ENCODE measurements at places on chromosomes 3 and 15.

- peak; percentile 14 for DNase-seq
Measured at GRCh38 chr3:44988073-44988472, 12.0 kb downstream of the EXOSC7 start.

DNA sequence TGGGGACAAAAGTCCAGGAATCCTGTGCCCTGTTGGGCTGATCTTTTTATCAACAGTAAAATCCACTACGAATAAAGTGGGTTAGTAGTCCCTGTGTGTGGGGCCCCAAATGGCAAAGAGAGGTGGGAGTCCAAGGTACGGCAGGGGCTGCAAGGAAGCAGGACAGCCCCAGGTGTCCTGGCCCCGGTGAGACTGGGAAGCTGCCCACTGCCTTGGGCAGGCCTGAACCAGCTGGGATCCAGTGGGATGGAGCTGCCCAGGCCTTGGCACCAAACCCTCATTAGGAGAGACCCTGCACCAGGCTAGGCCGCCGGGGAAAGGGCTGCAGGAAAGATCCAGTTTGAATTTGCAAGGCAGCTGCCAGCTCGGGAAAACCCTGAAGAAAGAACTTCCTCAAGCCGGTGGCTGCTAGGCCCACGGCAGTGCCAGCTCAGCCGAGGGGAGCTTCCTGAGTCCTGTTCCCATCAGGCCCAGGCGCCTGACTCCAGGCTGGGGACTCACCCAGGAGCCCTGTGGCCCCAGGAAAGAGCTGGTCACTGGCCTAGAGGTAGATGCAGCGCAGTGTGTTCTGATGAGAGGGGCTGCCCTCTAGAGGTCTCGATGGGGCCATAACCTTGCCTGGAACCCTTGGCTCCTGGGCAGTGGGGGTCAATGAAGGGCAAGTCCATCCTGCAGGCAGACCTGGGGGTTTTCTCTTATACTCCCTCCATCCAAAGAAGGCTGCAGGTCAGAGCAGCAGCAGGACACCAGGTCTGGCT lies 14.4 kb upstream of the GNAI2 start:
- DNase-seq = peak; percentile 7

DNA sequence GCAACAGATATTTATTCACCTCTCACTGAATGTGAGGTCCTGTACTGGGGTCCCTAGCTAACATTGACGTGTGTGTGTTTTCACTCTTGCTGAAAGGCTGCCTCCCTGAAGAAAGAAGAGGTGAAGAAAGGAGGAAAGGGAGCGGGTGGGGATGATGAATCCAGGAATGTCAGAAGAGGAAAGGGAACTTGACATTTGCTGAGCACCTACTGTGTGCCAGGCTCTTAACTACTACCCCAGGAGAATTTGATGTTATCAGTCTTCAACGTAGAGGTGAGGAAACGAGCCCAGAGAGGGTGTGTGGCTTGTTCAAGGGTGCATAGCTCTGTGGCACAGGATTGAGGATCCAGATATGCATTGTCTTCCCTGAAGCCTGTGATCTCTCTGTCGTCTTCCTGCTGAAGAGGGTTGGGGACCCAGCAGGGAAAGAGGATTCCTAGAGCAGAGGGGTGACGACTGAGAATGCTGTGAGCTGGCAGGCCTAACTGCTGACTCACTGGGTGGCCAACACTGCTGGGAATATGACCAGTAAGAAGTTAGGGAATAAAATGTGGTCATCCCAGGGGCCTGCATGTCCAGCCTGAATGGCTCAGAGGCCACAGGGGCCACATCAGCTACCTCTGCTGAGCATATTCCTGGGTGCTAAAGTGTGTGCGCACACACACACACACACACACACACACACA lies 6.6 kb upstream of the ATP2B2 start:
- DNase-seq = no peak

GRCh38 chr3:194661374-194661773 lies 10.6 kb downstream of the LSG1 start:
- DNase-seq = no peak

- DNase-seq = no peak
Measured at GRCh38 chr15:76987276-76987675, 7.7 kb upstream of the PSTPIP1 start.

DNA sequence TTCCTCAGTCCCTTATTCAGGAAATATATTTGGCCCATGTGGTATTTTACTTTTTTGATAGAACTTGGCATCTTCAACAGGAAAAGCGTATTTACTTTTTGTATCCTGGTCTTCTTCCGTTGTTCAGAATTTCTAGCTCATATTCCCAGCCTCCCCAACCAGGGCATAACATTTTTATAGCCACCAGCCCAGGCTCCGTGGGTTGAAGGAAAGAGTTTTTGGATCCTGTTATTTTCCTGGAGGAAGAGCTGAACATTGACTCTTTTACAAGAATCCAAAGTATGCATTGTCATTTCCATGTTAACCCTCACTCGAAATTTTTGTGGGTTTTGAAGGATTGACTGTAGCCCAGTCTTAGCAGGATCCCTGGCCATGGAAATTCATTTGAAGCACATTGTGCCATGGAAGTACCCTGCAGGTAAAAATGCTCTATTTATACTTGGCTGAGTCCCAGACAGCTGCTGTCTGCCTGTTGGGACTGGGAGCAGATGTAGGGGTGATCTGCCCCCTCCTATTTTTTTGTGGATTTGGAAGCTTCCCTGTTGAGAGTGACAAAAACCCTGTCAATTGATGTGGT lies 98.8 kb downstream of the AKAP13 start:
- no peak for DNase-seq

DNA sequence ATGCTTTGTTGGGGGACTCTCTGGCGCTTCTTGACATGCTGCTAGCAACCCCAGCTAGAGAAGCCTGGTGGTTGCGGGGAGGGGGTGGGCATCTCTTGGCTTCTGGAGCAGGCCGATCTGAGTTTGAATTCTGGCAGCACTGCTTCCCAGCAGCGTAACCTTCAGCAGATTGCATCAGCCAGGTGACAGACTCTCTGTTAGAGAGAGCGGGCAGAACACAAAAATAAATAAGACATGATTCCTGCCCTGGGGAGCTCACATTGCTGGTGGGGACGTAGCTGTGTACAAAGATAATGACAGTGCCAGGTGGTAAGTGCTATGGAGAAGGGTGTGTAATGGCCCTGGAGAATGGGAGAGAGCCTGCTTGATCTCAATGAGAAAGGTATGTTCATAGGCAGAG lies 87.4 kb downstream of the THSD4 start:
- no peak for DNase-seq

DNA sequence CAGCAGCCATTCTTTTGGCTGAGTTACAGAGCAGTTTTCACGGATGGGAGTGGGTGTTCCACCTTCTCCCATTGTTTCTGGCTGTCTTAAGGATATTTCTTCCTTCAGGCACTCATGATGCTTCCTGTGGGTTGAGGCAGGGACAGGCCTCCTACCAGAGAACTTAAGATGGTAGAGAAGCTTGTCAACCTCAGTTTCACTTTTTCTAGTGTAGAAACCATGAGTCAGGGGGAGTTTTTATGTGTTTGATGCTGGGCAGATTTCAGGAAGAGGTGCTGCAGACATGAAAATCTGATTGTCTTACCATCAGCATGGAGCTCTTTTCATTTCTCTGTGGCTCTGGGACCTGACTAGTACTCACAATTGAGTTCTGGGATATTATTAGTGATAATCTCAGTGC lies 48.7 kb upstream of the VEPH1 start:
- DNase-seq = no peak

GRCh38 chr15:53448232-53449015 lies 311.0 kb downstream of the WDR72 start:
- no peak for DNase-seq

- peak; percentile 51 for DNase-seq
Measured at GRCh38 chr15:63157891-63158431, 684 bp upstream of the RPS27L start.

- DNase-seq = no peak
Measured at GRCh38 chr3:100206687-100207086, 54.1 kb upstream of the TBC1D23 start.

- peak; percentile 54 for DNase-seq
Measured at GRCh38 chr3:8416965-8417364, 84.7 kb upstream of the LMCD1 start.

GRCh38 chr15:84830036-84830435 lies 12.9 kb downstream of the ALPK3 start:
- DNase-seq = no peak

GRCh38 chr3:124597273-124597672 lies 133.0 kb upstream of the UMPS start:
- DNase-seq = no peak

GRCh38 chr3:158961911-158962310 lies 160.1 kb downstream of the MFSD1 start:
- no peak for DNase-seq

GRCh38 chr15:70466305-70466704 lies 297.1 kb downstream of the UACA start:
- no peak for DNase-seq

- DNase-seq = no peak
Measured at GRCh38 chr3:130700541-130700940, 46.1 kb downstream of the PIK3R4 start.

GRCh38 chr15:99440551-99441443 lies 125.0 kb upstream of the MEF2A start:
- DNase-seq = no peak

- DNase-seq = no peak
Measured at GRCh38 chr3:70049761-70050160, 50.2 kb downstream of the SAMMSON start.

- DNase-seq = no peak
Measured at GRCh38 chr3:127274200-127274760, 13.6 kb downstream of the PRR20G start.

DNA sequence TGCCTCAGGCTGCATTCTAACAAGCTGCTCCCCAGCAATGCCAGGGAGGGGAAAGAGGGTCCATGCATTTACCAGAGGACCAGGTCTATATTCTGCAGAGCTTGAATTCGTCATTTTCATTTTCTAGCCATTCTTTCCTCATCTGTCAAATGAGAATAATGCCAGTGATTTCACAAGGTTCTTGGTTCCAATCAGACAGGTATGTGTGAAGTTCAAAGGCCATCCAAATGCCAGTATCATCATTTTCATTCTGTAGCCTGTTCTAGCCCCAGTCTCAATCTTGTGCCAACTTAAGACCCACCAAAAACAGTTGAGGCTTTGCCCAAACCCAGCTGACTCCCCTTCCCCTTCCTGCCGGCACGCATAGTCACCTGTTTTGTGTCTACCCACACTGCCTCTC lies 112.7 kb downstream of the IQSEC1 start:
- DNase-seq = no peak

- no peak for DNase-seq
Measured at GRCh38 chr15:65494076-65494475, 23.4 kb downstream of the DPP8 start.

GRCh38 chr3:120503727-120504616 lies 53.2 kb upstream of the FSTL1 start:
- DNase-seq = no peak

GRCh38 chr3:72265256-72266015 lies 480.5 kb upstream of the PROK2 start:
- peak; percentile 26 for DNase-seq

DNA sequence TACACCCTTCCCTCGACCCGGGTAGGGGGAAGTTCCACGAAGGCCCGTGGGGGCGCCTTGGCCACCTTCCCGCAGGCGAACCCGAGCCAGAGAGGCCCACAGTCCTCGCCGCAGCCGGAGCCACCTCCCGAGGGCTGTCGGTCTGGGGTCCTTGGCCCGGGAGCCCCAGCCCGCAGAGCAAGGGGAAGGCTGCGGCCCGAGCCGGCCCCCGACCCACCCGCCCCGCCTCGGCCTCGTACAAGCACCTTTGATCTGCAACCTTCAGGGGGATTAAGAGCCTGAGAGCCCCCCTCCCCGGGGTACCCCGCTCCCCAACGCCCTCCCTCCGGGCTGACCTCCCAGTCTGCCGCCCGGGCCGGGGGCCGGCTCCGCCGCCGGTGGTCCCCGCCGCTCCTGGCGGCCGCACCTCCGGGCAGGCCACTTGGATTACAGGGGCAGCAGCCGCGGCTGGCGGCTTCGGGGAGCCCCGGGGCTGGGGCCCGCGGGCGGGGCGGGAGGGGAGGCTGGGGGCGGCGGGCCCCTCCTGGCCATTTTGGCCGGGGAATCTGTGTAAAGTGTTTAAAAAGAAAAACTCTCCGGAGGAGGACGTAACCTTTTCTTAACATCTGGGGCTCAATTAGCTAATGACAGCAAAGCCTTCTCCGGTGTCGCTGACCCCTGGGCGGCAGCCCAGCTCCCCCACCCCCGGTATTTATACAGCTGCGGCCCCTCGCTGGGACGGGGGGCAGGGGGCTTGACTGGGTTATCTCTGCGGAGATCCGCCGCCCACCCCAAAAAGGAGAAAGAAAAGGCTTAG lies 40.2 kb downstream of the EPHB3 start:
- DNase-seq = no peak

DNA sequence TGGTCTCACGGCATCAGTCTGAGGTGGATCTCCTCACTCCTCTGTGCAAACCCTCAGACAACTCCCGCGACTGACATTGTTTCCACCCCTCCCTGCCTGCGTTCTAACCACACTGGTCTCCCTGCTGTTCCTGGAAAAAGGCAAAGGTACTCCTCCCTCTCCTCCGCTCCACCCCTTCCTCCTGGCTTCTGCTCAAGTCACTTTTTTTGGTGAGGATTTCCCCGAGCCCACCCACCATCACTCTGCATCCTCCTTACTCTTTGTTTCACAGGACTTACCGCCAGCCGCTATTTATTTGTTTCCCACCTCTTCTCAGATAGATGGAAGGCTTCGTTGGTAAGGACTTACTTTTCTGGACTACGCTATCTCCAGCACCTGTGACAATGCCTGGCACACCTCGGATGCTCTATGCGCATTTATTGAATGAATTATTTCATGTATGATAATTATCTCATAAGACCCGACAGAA lies 25.6 kb downstream of the PRR23E start:
- no peak for DNase-seq

DNA sequence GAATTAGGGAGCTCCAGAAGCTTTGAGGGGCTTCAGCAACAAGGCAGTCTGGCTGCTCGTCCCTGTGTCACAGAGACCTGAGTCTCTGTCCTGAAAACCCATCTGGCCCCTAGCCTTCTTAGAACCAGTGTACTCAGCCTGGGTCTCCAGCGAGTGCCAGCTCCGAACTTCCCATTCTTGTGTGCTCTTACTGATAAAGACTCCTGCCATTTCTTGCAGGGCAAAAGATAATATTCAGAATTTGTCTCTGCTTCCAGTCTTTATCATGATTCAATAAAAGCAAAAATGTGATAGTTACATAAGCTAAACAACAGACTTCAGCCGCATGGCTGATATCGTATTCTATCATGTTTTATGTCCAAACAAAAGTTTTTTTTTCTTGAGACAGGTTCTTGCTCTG lies 36.0 kb upstream of the BCL2A1 start:
- DNase-seq = no peak

GRCh38 chr15:95656595-95656994 lies 673.9 kb upstream of the NR2F2 start:
- DNase-seq = no peak

GRCh38 chr3:123734527-123734902 lies 149.6 kb downstream of the MYLK start:
- no peak for DNase-seq

DNA sequence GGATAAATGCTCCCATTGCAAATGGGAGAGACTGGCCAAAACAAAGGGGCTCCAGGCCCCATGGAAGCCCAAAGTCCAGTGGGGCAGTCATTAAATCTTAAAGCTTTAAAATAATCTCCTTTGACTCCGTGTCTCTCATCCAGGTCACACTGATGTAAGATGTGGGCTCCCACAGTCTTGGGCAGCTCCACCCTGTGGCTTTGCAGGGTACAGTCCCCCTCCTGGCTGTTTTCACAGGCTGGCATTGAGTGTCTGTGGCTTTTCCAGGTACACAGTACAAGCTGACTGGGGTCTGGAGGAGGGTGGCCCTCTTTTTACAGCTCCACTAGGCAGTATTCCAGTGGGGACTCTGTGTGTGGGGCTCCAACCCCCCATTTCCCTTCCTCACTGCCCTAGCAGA lies 45.9 kb downstream of the NIPA2 start:
- DNase-seq = no peak

Data from MV-4-11 (cell line).